ENCODE measurements at places on chromosomes 12 and 14.

DNA sequence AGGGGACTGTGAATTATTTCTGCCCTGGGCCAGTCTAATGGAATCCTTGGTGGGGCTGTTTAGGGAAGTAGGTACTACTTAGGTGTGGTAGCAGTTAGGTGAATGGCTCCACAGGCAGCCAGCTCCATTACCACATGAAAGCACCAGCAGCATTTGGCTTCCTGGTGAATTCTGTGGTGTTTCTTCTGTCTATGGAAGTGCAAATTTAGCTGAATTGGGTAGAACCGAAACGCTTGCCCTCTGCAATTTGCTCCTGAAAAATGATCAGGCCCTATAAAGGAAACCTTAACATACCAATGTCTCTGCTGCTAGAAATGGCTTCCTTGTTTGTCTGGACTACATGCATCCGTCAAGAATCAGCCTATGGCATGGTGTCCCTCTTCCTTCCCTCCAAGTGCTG, 16.4 kb downstream of the FLRT2 start:
- no peak for DNase-seq

- peak; percentile 28 for DNase-seq
Measured at GRCh38 chr12:14952299-14952921, 9.0 kb downstream of the ARHGDIB start.

DNA sequence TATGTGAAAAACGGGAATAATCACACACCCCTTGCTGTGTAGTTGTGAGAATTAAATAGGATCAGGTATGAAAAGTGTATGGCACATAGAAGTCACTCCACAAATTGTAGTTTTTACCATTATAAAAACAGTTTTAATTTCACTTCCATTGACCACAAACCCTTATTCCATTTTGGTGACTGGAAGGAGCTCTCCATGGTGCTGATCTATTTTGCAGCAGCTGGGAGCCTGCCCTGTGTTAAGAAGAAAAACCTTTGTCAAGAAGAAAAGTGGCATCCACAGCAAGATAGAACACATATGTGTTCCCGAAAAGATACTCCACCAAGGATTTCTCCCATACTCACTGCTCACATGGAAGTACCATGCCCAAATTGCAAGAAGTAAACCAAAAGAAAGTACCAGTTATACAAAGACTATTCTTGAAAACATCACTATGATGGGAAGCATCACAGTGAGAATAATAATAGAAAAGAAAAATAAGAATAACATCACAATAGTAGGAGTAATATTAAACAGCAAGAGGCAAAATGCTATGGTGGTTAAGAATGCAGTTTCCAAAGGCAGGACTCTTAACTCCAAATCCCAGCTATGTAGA, 58.7 kb downstream of the TUNAR start:
- no peak for DNase-seq

DNA sequence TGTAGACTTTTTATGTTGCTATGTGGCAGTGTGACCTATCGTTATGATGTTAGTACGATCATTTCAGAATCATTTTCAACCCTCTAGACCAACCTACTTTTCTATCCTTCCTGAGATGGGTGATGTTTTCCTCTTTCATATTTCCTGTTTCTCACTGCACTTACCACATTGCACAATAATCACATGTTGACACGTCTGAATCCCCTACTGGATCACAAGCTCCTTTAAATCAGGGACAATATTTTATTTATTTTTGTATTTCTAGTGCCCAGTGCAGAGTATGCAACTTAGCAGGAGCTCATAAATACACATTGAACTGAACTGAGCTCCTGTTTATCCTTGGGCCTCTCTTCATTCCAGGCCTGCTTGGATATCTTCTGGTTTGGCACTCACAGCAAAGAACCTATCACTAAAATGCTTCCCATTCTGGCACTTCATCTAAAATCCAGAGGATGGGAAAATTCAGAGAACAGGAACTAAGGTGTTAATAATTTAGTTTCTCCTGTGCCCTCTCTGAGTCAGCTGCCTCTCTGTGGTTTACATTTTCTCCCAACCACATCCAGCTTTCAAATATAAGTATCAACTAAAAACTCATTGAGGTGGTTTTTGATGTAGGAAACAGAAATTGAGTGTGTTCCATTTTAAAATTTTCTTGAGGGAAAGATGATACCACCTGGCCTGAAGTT, 69.4 kb upstream of the DYRK2 start:
- no peak for DNase-seq
